Right renal pelvis (tissue), 4 donors: ENCODE measurements at places on chromosomes 6 and 20.

DNA sequence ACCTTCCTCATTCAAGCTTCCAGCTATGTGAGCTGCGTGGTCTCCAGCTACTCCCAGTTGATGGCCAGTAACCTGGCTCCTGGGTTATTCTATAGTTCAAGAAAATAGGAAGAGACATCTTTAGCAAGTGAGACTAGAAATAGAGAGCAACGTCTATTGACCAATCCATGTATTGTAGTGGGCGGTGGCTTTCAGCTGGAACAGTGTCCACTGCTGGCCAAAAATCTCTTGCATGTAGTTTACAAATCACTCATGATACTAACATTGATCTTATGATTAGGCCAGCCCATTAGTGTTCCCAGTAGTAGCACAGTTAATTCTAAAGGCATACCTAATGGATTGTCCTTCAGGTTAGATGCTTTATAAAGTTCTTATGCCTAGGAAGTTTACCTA is 58.9 kb upstream of the SCP2D1 start:
- DNase-seq, result no peak

- DNase-seq, result no peak
These were observed 57.2 kb upstream of the ARHGAP18 start for GRCh38 chr6:129766959-129767728.

DNA sequence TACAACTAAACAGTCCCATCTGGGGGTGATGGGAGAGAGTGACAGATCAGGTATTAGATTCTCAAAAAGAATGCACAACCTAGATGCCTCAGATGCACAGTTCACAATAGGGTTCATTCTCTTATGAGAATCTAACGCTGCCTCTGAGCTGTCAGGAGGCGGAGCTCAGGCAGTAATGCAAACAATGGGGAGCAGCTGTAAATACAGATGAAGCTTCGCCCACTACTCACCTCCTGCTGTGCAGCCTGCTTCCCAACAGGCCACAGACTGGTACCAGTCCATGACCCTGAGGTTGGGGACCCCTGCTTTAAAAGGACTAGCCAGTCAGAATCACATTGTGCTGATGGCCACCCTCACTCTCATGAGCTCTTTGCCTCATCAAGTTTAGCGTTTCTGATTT is 247.0 kb upstream of the KCNQ5 start:
- no peak for DNase-seq

DNA sequence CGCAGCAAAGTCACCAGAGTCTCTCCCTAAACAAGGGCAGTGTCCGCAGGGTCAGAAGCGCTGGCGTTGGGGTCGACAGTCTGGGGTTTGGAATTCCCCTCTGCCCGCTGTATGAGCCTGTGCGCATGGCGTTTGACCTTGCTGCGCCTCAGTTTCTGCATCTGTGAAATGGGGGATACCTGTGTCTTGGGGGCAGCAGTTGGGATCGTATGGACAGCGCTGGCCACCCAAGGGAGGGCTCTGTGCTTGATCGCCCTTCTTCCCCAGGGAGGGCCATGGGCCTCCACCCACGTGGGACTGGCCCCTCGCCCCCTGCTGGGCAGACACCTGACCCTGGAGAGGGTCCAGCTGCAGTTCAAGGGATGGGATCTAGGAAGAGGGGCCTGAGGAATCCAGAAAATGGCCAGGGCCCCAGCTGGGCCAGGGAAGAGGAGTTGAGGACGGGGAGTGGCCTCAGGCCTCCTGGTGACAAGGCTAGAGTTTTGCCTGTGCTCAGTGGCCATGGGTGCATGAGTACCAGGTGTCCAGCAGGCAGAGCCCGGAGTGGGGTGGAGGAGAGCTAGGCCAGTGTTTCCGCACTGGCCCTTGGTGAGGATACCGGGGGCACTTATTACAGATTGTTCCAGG is 26.4 kb upstream of the PHACTR3 start:
- DNase-seq, result no peak

GRCh38 chr20:24586523-24586840 is 117.1 kb downstream of the SYNDIG1 start:
- no peak for DNase-seq

- DNase-seq, result no peak
These were observed 504.8 kb downstream of the MEI4 start for GRCh38 chr6:78157606-78158005.

- DNase-seq, result no peak
These were observed 6.0 kb downstream of the SYTL3 start for GRCh38 chr6:158655569-158656450.

- no peak for DNase-seq
These were observed 5.1 kb downstream of the IGF2R start for GRCh38 chr6:159973951-159974350.

DNA sequence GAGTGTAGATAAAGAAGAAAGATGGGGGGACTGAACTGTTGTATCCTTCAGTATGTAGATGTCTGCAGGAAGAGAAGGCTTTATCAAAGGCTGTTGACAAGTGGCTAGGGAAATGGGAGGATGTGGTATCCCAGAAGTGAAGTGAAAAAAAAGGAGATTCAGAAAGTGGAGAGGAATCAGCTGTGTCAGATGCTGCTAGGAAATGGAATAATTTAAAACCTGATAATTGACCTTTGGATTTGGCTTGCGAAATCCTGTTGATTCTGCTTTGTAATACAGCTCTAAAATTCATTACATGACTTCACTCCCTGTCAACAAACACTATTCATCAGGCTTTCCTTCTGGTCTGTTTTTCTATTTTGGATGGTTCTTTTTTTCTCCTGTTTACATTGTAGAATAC is 41.7 kb downstream of the PHF3 start:
- DNase-seq, result peak; percentile 12

DNA sequence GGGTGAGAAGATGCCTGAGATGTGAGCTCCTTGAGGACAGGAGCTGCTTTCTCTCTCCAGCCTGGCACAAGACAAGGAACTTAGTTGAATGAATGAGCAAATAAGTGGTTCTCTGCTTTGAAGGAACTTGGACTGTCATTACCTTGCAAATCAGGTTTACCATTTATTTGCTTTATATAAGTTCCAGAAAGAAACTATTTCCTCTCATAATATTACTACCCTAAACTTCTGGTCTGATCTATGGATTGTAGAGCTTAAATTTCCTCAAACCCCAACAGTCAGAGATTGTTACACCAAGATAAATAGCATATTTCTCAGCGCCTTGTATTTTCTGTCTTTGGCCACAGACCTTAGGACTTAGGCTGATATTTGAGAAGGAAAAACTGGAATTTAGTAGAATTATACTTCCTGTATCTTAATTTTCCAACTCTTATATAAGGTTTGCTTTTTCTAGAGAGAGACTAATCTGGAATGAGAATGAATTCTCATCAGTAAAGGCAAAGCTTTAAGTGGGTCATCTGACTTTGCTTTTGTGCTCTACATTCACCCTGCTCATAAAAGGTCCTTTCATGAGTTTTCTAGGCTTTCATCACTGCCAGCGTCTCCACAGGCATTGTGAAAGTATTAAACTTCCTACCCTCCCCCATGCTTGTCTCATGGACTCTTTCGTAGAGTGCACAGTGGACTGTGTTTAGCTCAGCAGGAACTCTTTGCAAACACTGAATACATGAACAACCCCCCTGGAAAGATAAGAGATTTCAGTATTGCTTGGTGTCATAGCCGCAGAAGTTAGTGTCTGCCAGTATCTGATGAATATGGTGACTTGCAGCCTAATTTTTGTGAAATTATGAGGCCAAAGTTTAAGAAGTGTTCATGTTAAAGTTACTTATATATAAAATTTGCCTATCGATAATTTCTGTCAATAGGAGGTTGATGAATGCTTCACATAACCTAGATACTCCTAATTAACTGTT is 74.0 kb downstream of the PTPRA start:
- no peak for DNase-seq

- no peak for DNase-seq
These were observed 138.3 kb upstream of the CDYL start for GRCh38 chr6:4637691-4638433.

DNA sequence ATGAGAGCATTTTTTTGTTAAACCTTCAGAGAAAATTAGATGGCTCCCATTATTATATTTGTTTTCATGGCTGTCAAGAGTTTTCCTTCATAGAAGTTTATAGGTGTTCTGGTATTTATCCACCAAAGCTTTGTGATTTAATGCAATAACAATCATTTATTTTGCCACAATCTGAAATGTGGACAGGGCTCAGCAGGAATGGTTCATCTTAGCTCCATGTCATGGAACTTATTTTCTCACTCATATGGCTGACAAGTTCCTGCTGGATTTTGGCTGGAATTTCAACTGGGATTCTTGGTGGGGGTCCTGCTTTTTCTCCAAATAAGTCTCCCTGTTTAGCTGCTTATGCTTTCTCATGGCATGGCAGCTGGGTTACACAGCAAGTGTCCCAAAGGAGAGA is 876.7 kb downstream of the QKI start:
- DNase-seq, result no peak

GRCh38 chr6:3389390-3390167 is 67.3 kb downstream of the SLC22A23 start:
- DNase-seq, result no peak

DNA sequence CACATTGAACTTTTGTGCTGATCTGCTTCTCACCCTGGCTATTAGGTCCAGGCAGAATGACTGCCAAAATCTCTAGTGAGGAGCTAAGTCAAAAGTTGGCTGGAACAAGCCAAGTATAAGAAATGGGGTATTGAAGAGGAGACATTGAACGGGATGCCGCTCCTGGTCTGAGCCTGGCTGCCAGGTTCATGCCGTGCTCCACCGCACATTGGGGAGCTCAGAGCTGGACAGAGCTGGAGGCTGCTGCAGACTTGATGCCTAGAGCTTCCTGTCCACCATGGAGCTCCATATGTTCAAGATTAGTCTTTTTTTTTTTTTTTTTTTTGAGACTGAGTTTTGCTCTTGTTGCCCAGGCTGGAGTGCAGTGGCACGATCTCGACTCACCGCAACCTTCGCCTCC is 4.1 kb upstream of the IFT52 start:
- DNase-seq, result no peak

GRCh38 chr6:73369563-73369962 is at the start of gene OOEP:
Gene OOEP (minus strand): TSS chr6:73369897. CDS start chr6:73369792, 105 bp downstream.
- no peak for DNase-seq

DNA sequence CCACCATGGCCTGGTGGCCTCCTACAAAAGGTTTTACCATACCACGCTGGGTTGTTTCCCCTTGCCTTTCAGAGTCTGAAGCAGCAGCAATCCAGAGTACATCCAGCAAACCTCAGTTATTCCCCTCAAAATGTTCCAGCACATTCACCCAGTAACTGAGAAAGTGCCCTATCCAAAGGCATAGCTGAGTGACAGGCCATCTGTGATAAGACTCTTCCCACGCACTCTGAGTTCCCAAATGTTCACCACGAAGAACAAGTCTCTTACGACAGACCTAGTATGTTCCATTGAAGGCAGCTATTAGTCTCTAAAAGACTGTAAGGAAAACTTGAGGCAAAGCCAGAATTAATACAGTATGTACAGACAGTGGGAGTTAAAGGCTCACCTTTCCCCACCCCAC is 31.6 kb upstream of the C20orf144 start:
- DNase-seq, result no peak

- DNase-seq, result no peak
These were observed 21.0 kb upstream of the PDE7B start for GRCh38 chr6:135830452-135830881.

GRCh38 chr6:83417880-83418663 is 12.8 kb downstream of the ME1 start:
- DNase-seq, result no peak

DNA sequence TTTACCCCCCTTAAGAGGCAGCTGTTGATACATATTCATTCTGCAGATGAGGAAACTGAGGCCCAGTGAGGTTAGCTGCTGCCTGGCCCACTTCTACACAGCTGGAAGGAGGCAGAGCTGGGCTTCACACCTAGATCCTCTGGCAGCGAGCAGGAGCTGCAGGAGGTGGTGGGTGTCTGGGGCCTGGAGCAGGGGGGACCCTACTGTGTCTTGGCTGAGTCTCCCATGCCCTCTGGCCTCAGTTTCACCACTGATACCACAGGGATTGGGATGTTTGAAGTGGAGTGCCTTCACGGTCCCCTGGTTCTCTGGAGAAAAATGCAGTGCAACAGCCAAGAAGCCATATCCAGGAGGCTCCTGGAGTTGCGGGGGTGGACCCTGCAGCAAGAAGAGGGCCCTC is 8.2 kb upstream of the BPIFA2 start:
- no peak for DNase-seq

DNA sequence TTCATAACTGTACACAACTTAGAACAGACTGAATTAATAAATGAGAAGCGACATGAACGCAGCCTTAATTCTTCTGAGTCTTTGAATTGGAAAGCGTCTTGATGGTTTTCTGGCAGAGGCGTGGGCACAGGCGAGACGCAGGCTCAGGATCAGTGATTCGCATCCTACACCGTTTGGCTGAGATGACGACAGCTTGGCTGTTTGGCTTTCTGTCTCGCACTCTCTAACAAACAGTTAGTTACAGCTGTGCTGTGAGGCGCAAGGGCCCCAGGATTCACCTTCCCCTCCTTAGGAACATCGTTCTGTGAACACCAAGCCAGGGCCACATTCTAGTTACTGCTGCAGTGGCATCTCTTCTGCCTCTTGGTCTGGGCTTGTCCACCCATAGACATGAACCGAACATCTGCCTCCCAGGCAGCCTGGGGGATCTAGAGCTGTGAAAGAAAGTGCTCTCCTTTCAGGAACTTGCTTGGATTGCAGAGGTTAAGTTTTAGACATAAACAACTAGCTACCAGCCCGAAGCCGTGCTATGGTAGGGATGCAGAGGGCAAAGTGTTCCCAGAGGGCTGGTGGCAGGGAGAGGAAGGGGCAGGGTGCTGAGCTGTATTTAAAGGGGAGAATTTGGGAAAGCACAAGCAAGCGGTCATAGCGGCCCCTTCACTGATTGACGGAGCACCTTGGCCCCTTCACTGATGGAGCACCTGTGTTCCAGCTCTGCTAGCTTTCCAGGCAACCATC is 49.6 kb downstream of the TCP11 start:
- DNase-seq, result no peak
